T-helper 17 cell (primary cell): ENCODE measurements at places on chromosomes 7 and 10. TPM values are rescaled to one million over a fixed set of nuclear protein-coding genes. Genes with fewer than 3 reads are reported as not detected.

C10orf105 gene
- 0.37 TPM for total RNA-seq

NPSR1 gene
- total RNA-seq: not detected

ELMO1 gene
- total RNA-seq: 160 TPM

- no peak for DNase-seq
Measured at GRCh38 chr7:158284121-158284520, 303.5 kb downstream of the PTPRN2 start.

FFAR4 gene
- not detected for total RNA-seq

DNA sequence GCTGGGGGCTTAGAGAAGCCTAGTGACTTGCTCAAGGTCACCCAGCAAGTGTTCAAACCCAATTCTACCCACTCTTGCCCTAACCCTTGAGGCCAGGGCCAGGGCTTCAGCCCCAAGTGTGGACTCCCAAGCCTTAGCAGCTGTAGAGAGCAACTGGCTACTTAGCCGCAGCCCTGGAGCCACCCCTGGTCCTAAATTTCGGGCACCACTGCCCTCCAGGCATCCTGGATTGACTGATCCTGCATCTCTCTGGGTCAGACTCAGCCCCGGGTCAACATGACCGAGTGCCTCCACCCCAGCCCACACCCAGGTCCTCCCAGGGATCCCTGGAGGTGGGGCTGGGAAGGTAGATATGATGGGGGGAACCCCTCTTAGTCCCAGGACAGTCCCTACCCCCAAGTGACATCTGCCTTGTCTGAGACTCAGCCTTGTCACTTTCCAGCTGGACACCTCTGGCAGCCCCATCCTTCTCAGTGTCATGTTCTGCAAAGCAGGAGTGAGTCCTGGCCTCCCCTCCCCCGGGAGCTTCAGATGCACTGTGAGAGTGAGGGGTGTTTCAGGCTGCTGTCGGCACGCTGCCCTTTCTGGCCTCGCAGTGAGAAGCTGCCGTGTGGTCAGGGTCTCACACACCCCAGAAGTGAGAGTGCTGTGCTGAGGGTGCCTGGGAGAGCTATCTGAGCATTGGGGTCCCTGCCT lies 89.8 kb downstream of the ZMIZ1 start:
- DNase-seq: no peak

DNA sequence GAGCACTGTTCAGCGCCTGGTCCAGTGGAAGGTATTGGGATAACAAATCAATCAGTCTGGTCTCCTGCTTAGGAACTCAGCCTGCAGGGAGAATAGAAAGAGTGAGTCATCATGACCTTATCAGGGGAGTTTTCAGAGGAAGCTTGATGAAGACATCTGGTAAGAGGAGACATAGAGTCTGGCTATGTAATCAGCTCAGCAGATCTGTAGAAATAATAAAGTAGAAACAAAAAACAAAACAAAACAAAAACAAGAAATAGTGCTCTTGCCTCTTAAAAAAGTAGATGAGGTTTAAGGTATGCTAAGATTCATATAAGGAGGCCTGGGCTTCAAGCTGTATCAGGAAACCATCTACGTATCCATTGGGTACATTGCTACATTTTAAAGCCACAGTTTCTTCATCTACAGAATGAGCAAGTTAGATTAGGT lies 14.4 kb downstream of the TAS2R41 start:
- DNase-seq: no peak

GRCh38 chr7:101303102-101303701 lies 18.4 kb downstream of the IFT22 start:
- no peak for DNase-seq

WIPF3 gene
- not detected for total RNA-seq

GRCh38 chr7:30349170-30349569 lies 64.8 kb downstream of the ZNRF2 start:
- DNase-seq: no peak

AUTS2 gene
- total RNA-seq: 84.2 TPM

HGF gene
- total RNA-seq: not detected

GRCh38 chr7:130942211-130942964 lies 208.4 kb upstream of the KLF14 start:
- DNase-seq: no peak

- no peak for DNase-seq
Measured at GRCh38 chr7:70694434-70694970, 437.4 kb upstream of the GALNT17 start.

RBP4 gene
- not detected for total RNA-seq

GRCh38 chr10:121834757-121835156 lies 93.1 kb downstream of the ATE1 start:
- no peak for DNase-seq

DNA sequence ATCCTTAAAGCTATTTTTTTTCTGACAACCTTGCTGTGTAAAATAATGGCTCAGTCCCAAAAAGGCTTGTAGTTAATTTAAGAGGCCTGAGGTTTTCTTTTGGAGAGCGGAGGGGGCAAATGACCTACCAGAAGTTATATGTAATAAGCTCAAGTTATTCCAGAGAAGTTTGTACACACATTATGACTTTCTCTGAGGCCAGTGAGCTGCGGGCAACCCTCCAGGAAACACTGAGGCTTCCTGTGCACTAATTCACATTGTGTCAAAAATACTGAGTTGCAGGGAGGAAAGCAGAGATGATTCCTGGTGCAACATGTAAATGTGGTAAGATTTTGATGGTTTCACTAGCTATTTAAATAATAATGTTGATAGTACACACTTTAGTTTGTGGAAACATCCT lies 188.6 kb downstream of the DIP2C start:
- no peak for DNase-seq

DNA sequence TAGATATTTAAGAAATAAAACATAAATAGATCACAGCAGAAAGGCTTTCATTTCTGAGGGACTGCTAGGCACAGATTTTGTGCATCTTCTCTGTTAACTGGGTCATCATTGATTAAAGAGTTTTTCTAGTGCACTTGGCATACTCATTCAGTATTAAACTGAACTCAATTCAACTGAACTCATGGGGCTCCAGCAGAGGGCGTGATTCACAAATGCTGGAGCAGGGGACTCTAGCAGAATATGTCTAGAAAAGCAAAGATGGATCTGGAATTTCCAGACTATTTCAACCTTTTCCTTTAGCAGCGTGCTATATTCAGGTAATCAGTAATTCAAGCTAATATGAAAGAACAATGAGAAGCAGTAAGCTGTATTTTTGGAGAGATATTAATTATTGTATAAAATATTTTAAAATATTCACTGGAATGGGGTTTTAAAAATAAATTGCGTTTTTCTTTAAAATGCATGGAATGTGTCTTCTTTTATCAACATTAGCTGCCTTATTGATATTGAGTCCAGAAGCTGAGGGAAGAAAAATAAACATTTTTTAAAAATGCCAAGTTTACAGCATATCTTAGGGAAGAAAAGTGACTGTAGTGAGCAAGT lies 296.8 kb upstream of the CACNA2D1 start:
- DNase-seq: no peak

FOXP2 gene
- total RNA-seq: 0.25 TPM

- DNase-seq: no peak
Measured at GRCh38 chr10:20552382-20552781, 344.7 kb downstream of the NEBL start.

CEP41 gene
- total RNA-seq: 6.0 TPM

NUDT13 gene
- total RNA-seq: 0.86 TPM

DYNC1I1 gene
- total RNA-seq: 0.31 TPM

DNA sequence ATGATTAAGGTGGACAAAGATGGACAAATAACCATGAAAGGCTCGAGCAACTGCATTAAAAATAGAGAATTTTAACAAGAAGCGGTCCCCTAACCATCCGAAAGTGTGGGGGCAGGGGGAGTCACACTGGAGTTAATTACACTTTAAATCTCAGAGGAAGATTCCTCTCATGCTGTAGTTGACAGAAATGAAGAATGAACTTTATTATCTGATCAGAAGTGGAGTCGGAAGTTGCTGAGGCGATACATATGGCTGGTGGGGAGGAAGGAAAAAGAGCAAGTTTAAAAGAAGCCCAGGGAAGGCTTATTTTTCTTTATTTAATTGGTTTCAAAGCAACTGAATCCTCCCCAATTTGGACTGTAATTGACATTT lies 102.3 kb upstream of the FAM171A1 start:
- DNase-seq: no peak

NUP205 gene
- 47.4 TPM for total RNA-seq

GRCh38 chr7:139648941-139649425 lies 125.5 kb downstream of the CLEC2L start:
- DNase-seq: no peak

DNA sequence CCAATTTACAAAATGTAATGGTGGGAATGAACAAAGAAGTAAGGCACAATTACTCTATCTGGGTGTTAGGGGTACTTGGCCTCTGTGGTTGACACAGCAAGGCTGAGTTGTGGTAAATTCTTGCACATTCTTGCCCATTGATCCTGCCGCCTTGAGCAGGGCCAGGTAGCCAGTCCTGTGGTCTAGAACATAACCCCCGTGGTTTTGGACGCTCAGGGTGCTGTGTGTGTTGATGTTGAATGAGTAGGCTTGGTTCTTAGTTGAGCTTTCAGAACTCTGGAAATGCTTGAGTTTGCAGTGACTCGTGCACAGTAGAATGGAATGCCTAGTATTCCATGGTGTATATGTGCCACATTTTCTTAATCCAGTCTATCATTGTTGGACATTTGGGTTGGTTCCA lies 42.3 kb upstream of the CDHR3 start:
- DNase-seq: no peak

DNA sequence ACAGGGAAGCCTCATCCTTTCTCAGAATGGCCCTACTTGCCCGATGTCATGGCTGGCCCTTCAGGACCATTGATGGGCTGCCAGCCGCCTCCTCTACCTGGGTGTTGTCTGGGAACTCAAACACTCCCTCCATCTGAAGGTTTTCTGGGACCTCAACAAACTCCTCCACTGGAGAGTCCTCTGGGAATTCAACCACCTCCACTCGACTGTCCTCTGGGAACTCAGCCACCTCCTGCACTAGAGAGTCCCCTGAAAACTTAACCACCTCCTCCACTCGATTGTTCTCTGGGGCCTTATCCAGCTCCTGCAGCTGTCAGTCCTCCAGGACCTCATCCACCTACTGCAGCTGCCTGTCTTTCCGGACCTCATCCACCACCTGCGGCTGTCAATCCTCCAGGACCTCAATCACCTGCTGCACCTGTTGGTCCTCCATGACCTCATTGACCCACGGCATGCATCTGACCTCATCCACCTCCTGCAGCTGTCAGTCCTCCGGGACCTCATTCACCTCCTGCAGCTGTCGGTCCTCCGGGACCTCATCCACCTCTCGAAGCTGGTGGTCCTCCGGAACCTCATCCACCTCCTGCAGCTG lies 37.1 kb downstream of the MAT1A start:
- DNase-seq: no peak

- no peak for DNase-seq
Measured at GRCh38 chr10:29535778-29536453, 98.9 kb downstream of the SVIL start.

DNA sequence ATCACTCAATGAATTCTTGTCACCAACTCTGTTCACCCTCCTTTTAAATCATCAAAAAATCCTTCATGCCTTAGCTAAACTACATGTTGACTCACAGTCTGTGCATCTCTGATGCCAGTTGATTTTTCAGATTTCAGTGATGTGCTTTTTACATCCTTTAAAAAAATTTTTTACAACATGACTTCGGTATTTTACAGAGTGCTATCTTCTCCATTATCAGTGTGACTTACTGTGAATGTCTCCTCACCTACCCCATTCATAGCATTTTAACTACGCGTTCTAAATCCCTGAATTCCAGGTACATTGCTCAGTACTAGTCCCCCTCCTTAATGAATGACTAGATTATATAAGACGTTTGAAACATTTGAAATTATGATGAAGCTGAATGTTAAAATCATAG lies 98.7 kb downstream of the DNAH11 start:
- no peak for DNase-seq

SUGCT gene
- 0.68 TPM for total RNA-seq

DNA sequence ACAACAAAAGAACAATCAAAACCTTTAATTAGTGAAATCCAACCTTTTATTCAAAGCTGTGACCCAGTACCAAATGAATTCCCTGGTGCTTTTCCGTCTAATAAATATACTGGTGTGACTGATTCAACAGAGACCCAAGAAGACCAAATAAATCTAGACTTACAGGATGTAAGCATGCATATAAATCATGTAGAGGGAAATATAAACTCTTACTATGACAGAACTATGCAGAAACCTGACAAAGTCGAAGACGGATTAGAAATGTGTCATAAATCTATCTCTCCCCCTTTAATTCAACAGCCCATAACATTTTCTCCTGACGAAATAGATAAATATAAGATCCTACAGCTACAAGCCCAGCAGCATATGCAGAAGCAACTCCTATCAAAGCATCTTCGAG lies 540.6 kb upstream of the TEX47 start:
- no peak for DNase-seq

DNA sequence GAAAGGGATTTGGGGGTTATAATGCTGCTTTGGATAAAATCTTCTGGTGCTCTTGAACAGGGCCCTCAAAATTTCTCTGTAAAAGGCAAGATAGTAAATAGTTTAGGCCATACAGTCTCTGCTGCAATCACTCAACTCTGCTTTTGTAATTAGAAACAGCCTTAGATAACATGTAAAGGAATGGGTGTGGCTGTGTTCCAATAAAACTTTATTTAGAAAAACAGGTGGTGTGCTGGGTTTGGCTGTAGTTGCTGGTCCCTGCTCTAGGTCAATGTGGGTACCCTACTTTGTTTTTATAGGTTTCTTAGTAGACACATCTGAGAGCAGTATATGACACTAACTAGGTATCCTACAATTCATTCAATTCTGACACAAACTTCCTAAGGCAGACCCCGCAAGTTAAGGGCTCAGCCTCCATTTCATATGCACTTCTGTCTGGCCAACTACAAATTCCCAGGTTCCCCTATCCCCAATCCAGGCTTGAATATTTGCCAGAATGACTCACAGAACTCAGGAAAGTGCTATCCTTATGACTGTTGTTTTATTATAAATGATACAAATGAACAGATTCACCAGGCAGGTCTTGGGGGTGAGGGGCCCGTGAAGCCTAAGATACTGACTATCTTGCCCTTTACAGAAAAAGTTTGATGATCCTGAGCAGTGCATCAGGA lies 349.9 kb downstream of the RPS24 start:
- DNase-seq: no peak

ASIC3 gene
- total RNA-seq: 6.7 TPM

GRCh38 chr7:97732565-97733275 lies 834 bp downstream of the TAC1 start:
- DNase-seq: no peak

DNA sequence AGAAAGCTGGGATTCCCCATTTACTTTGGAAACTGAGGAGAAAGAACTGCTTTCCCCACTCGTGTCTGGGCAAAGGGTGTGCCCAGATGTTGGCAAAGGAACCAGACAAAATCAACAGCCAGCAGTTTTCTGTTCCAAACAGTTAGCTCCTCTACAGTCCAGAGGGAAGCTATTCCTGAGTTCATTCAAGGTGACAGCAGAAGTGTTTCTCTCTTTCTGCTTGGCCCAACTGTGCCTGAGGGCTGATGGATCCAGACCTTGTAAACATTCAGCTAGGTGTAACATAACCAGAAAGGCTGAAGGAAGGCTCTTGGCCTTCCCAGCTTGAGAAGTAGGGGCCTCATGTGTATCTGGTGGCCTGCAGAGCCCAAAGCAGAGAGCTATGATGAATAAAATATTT lies 7.0 kb upstream of the ALDH18A1 start:
- DNase-seq: no peak
